ELR (cell line): ENCODE measurements at places on chromosomes 11 and 22.

GRCh38 chr11:65658174-65659021 is 4.3 kb downstream of the RELA start:
- DNase-seq: no peak

GRCh38 chr11:130940706-130941105 is 24.4 kb upstream of the SNX19 start:
- DNase-seq: no peak

DNA sequence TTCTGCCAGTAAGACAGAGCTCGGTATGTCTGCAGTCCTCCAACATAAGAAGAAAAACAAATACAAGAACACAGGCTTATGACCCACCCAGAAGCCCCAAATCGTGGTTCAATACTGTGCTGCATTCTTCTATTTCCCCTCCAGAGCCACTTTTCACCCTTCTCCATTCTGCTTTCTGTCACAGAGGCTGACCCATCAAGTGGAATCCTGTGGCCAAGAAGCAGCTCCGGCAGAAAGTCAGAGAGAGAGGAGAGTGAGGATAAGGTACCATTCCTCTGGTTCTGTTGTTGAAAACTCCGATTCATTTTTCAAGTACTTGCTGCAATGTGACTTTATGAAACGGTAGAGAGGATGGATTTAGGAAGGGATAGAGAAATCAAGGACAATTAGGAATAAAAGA is 30.4 kb downstream of the PGM2L1 start:
- no peak for DNase-seq

DNA sequence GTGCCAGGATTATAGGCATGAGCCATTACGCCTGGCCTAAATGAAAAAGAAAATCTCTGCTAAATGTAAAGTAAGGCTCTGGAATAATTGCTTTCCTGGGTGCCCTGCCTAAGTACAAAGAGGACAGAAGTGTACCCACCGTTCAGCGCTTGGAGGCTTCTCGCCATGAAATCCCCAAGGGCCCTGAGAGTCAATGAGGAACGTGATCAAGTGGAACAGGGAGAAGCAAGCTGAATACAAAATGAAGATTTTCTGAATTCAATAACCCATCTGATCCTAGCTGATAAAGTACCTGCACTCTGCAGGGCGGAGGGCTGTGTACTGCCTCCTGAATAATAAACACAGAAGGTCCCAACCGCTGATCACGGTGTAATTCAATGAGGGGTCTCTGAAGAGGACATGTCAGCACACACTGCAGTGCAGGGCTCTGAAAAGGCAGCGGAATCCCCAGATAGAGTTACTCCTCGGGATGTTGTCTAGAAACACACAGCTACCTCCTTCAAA is 97.7 kb downstream of the ABTB2 start:
- DNase-seq: no peak

GRCh38 chr11:14423633-14424032 is 64.7 kb upstream of the RRAS2 start:
- DNase-seq: peak; percentile 64

DNA sequence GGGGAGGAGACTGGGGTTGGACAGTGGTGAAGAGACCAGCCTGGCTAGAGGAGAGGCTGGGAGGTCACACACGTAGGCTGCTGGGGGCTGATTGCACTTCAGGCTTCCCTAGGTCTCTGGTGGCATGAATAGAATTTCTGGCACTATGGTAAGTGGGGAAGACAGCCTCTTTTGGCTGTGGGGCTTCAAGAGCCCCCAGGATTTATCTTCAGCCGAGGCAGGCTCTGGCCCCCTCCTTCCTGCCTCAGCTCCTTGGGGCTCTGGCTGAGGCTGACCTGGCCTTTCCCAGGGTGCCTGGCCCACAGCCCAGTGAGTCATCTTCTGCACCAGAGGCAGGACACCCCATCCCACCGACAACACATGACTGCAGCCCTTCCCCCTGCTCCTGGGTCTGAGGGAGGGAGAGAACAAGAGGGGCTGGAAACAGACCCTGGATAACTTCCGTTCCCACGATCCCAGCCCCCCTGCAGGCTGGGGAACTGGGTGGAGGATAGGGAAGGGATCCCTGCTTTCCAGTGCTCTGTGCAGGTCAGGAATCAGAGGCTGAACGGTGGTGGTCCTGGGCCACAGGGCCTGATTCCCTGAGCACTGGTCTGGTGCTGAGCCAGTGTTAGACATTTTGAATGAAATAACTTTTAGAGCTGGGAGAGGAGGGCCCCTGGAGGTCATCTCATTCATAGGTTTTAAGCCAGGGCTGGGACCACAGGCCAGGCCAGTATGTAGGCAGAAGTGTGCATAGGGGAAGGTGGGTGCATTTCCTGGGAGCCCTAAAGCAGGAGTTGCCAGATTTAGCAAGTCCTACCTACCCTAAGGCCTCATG is 26.5 kb downstream of the ARHGEF17 start:
- peak; percentile 93 for DNase-seq

GRCh38 chr11:24142062-24142461 is 354.8 kb upstream of the LUZP2 start:
- DNase-seq: no peak
